AG09309 (cell line): ENCODE measurements at places on chromosomes 4 and X.

GRCh38 chr4:48596336-48596735, 106.3 kb downstream of the ZAR1 start:
- DNase-seq: no peak

- DNase-seq: no peak
Measured at GRCh38 chrX:68532831-68533533, 34.1 kb downstream of the YIPF6 start.

DNA sequence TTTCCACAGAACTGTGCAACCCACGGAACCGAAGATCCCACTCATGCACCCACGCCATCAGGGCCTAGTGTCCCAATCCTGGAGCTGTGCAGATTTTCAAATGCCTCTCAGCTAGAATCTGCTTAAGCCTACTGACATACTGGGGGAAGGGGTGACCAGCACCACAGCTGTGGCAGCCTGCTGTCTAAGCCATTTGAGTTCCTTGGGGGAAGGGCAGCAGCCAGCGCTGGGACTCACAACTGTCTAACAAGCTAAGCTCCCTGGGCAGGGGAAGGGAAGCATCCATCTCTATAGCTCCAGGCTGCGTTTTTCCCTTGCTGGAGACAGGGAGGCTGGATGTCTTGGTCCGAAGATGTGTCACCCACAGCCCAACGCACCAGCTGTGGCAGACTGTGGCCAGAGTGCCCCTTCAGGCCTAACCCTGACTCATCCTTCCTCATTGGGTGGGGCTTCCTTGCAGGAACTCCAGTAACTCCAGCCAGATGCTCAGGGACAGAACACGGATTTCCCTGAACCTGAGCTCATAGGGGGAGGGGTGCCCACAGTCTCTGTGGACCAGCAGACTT, 194.8 kb downstream of the CHRDL1 start:
- DNase-seq: peak; percentile 4

DNA sequence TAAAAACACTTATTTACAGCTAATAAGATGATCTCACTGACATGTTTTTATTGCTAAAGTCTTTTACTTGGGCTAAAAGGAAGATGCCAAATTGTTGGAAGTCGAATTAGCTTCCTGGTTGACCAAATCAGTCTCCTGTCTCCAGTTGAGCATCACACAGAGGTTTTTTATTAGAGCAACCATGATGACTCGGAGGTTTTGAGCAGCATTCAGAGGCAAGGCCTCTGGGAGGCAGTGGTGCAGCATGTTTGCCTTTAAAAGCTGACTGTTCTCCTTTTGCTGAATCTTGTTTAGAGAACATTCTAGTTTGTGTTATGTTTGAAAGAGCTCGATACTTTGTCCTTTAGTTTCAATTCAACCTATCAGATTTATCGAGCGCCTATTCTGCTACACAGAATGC, 2.1 kb downstream of the UCHL1 start:
- DNase-seq: peak; percentile 62

GRCh38 chr4:81724925-81725329, 253.2 kb upstream of the RASGEF1B start:
- no peak for DNase-seq

GRCh38 chrX:39935411-39936064, 162.2 kb downstream of the BCOR start:
- DNase-seq: no peak

DNA sequence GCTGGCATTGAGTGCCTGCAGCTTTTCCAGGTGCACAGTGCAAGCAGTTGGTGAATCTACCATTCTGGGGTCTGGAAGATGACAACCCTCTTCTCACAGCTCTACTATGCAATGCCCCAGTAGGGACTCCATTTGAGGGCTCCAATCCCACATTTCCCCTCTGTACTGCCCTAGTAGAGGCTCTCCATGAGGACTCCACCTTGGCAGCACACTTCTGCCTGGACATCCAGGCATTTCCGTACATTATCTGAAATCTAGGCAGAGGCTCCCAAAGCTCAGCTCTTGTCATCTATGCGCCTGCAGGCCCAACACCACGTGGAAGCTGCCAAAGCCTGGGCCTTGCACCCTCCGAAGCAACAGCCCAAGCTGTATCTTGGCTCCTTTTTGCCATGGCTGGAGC, 8.4 kb upstream of the SMAD1 start:
- no peak for DNase-seq

GRCh38 chr4:137531986-137532868, at the start of gene PCDH18:
TSS of gene PCDH18 (minus strand) at chr4:137532494. CDS start at chr4:137532088, 406 bp downstream.
- peak; percentile 92 for DNase-seq

GRCh38 chrX:9372866-9373265, 92.0 kb upstream of the TBL1X start:
- DNase-seq: no peak

GRCh38 chr4:38804654-38805295, at the start of gene TLR1:
TSS of gene TLR1 (minus strand) at chr4:38804791. CDS start at chr4:38798831, 5,960 bp downstream.
- peak; percentile 35 for DNase-seq

- DNase-seq: no peak
Measured at GRCh38 chr4:85895755-85896154, 420.8 kb downstream of the ARHGAP24 start.

GRCh38 chr4:113467581-113467980, 294.0 kb downstream of the CAMK2D start:
- no peak for DNase-seq

GRCh38 chrX:19879181-19879580, 8.2 kb downstream of the SH3KBP1 start:
- DNase-seq: no peak

DNA sequence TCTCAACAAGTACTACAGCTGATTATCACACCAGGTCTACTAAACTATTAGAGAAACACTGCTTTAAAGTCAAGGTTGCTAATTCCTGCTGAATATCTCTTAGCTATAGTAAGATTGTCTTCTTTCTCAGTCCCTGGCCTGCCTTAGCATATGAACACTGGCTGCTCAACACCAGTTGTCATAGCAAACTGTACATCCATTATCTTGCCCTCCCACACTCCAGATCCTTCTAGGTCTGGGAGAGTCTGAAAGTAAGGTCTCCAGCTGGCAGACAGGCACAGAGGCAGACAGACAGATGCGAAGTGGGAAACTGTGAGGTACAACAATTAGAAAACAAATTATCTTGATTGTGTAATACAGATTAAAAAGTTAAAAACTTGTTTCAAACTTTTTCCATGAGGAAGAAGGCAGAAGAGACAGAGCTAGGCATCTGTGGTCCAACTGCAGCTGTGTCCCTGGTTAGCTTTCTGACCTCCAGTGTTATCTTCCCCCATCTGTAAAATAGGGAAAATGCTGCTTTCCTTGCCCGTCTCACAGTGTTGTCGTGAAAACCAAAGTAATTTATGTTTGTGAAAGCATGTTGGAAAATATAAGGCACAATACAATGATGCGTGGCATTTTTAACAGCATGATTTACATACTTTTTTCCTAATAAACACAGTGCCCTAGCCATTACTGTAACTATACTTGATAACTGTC, 133.8 kb downstream of the KLHL13 start:
- no peak for DNase-seq

DNA sequence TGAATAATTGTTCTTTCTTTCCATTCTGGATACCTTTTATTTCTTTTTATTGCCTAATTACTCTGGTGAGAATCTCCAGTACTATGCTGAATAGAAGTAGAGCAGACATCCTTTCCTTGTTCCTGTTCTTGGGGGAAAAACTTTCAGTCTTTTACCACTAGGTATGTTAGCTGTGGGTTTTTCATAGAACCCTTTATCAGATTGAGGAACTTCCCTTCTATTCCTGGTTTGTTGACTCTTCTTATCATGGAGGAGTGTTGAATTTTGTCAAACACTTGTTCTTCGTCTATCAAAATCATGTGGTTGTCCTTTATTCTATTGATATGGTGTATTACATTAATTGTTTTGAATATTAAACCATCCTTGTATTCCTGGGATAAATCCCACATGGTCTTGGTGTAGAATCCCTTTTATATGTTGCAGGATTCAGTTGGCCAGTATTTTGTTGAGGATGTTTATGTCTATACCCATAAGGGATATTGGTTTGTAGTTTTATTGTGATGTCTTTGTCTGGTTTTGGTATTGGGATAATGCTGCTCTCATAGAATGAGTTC, 23.6 kb downstream of the SH3BP2 start:
- DNase-seq: no peak

GRCh38 chr4:98828801-98829200, 100.1 kb downstream of the EIF4E start:
- no peak for DNase-seq

- DNase-seq: no peak
Measured at GRCh38 chr4:77826275-77826674, 7.1 kb upstream of the CNOT6L start.

DNA sequence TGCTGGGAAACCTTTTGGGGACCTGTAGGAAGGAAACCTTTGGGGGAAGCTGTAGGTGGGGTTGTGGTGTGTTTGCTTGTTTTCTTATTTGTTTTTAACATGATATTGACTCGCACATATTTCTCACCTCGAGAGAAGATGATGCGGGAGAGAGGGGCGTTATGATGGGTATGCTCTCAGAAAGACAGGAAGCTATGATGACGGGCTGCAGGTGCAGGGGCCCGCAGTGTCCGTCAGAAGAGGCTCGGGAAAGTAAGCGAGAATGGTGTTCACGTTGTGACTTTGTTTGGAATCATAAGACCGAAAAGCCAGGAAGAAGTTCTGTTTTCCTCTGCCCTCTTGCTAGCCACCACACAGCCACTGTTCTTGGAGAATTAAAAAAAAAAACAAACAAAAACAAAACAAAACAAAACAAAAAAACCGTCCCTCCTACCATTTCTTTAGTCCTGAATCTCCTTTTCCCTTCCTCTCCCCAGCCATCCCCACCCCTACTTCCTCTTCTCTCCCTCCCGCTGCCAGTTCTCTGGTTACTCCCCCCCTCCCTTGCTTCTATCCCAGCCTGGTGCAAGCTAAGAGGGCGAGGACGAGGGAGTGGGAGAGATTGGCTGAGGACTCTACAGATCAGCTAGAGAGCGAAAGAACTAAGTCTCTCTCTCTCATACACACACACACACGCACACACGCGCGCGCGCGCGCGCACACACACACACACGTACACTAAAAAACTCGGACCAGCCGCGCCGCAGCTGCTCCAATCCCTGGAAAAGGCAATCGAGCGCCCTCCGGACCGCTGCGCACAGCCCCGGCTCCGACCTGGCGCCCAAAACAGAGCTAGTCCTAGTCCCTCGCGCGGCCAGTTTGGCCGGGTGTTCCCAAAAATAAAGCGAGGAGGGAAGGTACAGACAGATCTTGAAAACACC, at the start of gene BMP3:
Gene BMP3 (plus strand): TSS at position 648 of the 920 bp plus-strand sequence. CDS start 577 bp downstream, outside the sequence.
- no peak for DNase-seq

GRCh38 chr4:602559-602942, 22.8 kb upstream of the PDE6B start:
- no peak for DNase-seq
